ENCODE measurements at places on chromosomes 11 and 22.
A peak's percentile ranks its signal among the peaks of the same experiment; 100 is the strongest.

DNA sequence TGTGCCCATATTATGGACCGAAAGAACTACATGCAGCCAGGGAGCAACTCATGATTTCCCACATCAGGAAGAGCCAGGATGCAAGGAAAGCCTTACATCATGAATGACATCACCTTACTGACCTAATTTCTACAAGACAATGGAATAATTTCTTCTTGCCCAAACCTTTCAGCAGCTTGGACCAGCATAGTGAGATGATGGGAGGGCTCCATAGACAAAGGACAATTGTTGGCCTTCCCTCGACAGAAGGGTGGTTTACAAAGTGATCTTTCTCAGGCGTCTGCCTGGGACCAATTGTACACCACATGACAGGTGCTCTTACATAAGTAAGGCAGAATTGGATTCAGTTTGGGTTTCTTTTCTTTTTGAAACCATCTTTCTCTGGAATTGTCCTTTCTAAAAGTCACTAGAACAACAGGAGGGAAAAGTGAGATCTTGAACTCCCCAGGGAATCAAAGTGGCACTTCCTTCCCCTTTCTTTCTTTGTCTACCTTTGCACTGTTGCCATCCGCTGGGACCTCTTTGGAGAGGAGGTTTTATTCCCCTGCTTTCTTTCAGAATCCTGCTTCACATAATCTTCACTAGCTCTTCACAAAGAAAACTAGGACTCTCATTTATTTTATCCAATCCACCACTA is 51.7 kb upstream of the PAK1 start:
- no peak for DNase-seq

GRCh38 chr11:103927535-103927934 is 108.9 kb upstream of the DDI1 start:
- no peak for DNase-seq

- no peak for DNase-seq
Measured at GRCh38 chr22:44898236-44898635, 111.6 kb downstream of the PHF21B start.

- DNase-seq = no peak
Measured at GRCh38 chr11:60860943-60861342, 5.2 kb upstream of the PTGDR2 start.

GRCh38 chr22:37940698-37941376 is 12.6 kb downstream of the C22orf23 start:
- no peak for DNase-seq

DNA sequence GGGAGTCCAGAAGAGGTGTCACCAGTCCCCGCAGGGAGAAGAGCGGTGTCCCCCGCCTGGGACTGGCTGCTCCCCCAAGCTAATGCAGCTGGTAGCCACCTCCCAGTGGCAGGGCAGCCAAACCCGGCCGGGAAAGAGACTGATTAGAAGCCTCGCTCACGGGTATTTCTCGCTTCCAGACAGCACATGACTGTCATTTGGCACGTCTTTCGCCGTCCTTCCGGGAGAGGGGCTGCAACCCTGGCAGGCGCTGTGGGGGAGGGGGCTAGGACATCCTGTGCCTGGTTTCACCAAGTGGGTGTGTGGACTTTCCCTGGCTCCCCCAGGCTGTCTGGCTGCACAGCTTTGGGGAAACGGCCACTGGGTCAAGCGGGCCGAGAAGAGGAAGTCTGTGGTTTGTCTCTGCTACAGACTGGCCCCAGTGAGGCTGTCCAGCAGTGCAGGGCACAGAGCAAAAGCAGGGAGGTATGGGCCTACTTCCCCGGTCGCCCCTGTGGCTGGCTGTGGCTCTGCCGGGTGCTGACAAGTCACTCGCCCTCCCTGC is 3.8 kb downstream of the CD81 start:
- DNase-seq = no peak

- no peak for DNase-seq
Measured at GRCh38 chr11:86261328-86261727, 16.8 kb downstream of the EED start.

GRCh38 chr11:91308069-91308468 is 916.5 kb upstream of the FAT3 start:
- no peak for DNase-seq

- DNase-seq = no peak
Measured at GRCh38 chr11:115199481-115200069, 304.6 kb downstream of the CADM1 start.

DNA sequence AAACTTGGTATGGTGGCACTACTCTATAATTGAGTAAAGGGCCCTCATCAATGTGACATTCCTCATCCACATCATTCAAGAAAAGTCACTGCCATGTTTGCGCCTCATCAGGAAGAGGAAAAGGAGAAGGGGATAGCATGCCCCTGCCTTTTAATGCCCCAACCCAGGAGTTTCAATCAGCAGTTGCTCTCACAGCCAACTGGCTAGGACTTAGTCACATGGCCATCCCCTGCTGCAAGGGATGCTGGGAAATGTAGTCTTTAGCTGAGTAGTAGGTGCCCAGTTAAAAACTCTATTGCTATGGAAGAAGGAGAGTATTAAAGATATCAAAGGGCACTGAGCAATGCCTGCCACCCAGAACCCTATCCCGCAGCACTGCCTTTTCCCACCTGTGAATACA is 10.9 kb upstream of the CCND1 start:
- no peak for DNase-seq

- no peak for DNase-seq
Measured at GRCh38 chr11:35464308-35464707, 45.0 kb upstream of the SLC1A2 start.

DNA sequence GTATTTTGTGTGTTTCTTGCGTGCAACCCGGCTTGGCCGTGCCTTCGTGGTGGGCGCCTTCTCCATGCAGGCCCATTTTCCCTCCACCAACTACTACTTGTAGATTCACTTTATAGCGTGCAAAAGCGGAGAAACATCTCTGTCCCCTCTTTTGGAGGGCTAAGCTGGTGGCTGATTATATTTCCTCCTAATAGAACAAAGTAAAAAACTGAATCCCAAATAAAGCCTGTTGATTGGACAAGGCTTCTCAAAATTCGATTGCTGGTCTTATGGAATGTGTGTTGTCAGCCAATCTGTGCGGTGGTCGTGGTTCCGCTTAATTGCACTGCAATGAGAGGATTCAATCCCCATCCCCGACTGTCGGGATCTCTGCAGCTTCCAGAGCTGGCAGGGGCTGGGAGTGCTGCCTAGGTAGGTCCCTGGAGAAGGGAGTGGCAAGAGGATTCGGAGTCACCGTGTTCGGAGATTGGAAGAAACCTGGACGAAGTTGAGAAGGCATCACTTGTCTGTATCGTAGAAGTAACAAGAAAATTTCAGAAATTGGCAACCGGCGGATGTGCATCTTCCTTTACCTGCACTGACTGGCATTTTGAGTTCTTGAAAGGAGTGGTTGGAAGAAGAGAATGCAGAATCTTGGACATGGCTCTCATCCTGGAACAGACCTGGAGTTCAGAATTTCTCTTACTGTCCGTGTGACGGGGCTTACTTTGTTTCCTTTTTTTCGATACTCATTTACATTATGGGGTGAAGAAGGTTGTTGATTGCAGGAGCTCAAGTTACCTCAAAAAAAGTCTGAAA is 1.1 kb downstream of the HMGXB4 start:
- DNase-seq = peak; percentile 29

GRCh38 chr11:34620202-34620601 is 691 bp upstream of the EHF start:
- no peak for DNase-seq

- no peak for DNase-seq
Measured at GRCh38 chr11:83042964-83043711, 28.6 kb downstream of the RAB30 start.

GRCh38 chr11:29448246-29448877 is 568.5 kb downstream of the KCNA4 start:
- no peak for DNase-seq

- DNase-seq = no peak
Measured at GRCh38 chr11:125679397-125679796, 1.2 kb downstream of the ACRV1 start.

DNA sequence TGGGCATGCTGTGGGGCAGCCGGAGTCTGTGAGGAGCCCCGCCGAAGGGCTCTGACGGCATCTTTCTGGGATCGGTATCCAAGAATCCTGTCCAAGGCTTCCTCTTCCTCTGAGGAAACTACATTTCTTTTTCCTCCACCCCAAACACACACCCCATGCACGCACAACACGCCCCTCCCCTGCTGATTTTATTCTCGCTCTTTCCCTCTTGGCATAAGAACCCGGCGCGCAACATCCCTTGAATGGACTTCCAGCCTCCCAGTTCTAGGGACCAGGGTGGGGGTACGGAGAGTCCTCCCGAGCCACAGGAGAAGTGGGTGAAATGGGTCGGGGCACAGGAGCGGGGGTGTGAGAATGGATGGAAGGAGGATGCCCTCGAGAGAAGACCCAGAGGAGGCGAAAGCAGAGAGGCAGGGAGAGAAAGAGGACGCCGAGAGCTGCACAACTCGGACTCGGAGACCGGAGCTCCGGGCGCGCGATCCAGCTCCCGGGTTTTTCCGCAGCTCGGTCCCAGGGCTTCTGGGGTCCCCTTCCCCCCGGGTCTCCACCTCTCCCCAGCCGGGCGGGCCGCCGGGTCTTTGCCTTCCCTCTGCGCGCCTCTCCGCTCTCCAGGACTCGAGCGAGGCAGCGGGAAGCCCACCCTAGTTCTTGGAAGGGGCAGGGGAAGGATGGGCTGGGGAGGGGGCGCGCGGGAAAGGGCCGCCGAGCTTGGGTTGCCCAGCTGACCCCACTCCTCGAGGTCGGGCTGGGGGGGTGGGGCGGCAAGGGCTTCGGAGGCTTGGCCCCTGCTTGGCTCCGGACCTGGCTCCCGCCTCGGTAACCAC is 1.5 kb upstream of the LARGE1 start:
- DNase-seq = peak; percentile 17

- no peak for DNase-seq
Measured at GRCh38 chr22:50713008-50713385, 25.0 kb upstream of the ACR start.
